NCI-H1417 treated with DMSO at 0.1 percent for 48 hours (cell line): ENCODE measurements at places on chromosomes 16 and 17.

DNA sequence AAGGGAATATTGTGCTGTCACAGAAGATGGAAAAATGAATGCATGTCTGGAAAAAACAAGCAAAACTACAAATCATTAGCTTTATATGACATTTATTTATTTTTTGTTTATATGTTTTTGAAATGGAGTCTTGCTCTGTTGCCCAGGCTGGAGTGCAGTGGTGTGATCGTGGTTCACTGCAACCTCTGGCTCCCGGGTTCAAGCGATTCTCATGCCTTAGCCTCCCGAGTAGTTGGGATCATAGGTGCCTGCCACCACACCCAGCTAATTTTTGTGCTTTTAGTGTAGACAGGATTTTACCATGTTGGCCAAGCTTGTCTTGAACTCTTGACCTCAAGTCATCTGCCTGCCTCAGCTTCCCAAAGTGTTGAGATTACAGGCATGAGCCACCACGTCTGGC, 8.5 kb downstream of the NDE1 start:
- no peak for DNase-seq

DNA sequence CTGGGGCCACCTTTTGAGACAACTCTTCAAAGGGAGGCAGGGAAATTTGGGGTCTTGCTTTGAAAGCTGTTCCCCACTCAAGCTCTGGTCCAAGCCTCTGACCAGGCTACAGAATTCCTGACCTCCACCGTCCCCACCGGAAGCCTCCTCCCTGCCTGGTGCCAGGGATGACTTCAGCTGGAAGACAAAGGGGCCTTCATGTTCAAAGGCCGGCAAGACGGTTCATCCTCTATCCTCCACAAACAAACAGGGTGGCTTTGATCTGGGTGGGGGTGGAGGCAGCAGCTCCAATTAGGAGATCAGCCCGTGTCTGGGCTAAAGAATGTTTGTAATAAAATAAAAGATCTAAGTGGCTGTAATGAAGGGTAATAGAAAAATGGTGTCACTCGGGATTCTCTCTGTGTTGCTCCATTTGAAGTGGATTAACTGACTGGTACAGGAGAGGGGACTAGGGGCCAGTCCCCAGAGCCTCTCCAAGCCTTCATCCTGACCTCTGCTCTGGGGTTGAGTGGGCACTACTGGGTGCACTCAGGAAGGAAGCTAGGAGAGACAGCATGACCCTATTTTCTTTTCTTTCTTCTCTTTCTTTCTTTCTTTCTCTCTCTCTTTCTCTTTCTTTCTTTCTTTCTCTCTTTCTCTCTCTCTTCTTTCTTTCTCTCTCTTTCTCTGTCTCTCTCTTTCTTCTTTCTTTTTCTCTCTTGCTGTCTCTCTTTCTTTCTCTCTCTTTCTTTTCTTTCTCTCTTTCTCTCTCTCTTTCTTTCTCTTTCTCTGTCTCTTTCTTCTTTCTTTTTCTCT, 27.5 kb upstream of the NKD1 start:
- DNase-seq: no peak

- DNase-seq: no peak
Measured at GRCh38 chr16:3623642-3624041, 12.2 kb upstream of the SLX4 start.

DNA sequence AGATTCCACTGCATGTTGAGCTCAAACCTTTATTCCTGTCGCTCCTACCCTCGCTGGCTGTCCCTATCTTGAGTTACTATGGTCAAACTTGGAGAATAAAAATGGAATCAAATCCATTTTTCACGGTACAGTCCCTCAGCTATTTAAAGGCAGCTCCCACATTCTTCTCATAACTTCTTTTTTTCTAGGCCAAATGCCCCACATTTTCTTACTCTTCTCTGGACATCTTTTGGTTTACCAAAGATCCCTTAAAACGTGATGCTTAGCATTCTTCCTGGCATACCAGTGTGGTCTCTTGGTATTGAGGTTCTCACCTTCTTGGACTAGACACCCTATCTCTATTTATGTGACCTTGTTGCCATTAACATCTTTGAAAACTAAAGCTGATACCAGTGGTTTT, 48.3 kb upstream of the MAF start:
- no peak for DNase-seq

DNA sequence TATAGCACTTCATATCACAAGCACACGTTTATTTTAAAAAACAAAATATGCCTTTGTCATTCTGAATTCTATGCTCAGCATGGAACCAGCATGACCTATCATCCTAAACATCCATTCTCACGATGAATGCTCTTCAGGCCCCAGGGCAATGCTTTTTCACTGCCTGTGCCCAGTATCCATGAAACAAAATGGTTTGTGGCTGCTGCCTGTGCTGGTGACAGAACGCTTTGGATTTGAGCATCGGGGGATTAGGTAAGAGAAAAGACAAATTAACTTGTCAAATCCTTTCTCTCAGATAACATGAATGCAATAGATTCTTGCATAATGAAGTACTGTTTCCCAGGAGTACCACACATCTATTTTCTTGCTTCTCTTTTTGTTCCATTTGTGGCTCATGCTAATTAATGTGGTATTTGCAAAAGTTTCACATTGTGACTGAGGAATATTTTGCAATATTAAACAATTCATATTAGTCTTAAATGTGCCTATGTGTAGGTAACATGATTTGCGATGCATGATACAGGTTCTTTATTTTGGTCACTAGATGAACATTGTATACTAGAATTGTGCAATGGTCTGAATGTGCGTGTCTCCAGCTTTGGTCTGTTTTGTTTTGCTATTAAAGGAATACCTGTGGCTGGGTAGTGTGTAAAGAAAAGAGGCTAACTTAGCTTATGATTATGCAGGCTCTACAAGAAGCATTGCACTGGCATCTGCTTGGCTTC, 25.8 kb upstream of the SRSF1 start:
- no peak for DNase-seq

- no peak for DNase-seq
Measured at GRCh38 chr17:21072745-21073197, 30.0 kb upstream of the USP22 start.

DNA sequence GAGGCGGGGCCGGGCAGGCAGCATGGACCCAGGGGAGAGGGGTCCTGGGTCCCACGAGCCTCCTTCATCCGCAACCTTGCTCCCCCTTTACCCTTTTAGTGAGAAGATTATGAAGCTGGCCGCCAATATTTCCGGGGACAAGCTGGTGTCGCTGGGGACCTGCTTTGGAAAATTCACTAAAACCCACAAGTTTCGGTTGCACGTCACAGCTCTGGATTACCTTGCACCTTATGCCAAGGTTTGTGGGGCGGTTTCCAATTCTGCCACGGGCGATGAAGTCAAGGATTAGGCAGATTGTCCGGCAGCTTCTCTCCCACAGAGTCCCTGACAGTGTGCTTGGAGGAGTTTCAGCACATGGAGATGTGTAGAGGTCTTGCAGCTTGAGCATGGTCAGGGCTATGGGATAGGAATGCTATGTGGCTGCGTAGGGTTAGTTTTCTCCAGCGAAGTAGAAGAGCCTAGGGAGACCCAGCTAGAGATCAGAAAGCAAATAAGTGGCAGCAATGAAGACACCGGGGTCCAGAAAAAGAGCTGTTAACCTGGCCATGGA, 598 bp downstream of the NIP7 start:
- no peak for DNase-seq

DNA sequence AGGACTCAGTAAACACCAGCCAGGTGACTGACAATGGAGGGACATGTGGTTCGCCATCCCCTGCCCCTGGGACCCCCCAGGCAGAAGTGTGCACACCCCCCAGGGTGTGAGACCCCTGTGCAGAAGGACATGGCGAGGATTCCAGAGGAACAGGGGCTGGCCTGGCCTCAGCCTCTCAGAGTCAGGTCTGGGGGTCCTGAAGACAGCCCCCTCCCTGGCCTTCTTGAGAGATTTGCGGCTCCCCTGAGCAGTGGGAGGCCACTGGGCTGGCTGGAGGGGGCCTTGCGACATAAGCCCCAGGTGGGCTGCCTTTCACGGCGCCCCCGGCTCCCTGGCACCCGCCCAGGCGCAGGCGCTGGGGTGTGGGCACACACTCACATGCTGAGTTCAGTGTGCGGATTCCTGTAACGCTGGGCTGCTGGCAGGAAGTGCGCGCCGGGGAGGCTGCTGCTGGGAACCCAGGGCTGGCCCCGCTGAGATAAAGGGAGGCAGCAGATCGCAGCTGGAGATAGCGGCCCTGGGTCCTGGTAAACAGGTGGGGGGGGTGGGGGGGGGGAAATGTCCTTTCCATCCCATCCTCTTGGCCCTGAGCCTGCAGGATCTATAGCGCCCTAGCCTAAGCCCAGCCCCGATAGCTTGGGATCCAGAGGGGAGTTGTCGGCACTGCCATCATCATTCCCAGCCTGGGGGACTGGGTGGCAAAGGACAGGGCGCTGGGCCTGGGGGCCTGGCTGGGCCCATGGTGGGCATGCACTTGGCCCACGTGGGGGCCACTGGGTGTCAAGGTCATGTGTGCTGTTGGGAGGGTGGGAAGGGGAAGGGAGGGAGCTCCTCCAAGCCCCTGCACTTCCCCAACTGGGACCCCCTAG, 27.1 kb downstream of the TMEM235 start:
- DNase-seq: no peak

- no peak for DNase-seq
Measured at GRCh38 chr16:77849646-77850258, 61.4 kb downstream of the VAT1L start.

- DNase-seq: no peak
Measured at GRCh38 chr16:77435272-77435820, 512 bp upstream of the ADAMTS18 start.

DNA sequence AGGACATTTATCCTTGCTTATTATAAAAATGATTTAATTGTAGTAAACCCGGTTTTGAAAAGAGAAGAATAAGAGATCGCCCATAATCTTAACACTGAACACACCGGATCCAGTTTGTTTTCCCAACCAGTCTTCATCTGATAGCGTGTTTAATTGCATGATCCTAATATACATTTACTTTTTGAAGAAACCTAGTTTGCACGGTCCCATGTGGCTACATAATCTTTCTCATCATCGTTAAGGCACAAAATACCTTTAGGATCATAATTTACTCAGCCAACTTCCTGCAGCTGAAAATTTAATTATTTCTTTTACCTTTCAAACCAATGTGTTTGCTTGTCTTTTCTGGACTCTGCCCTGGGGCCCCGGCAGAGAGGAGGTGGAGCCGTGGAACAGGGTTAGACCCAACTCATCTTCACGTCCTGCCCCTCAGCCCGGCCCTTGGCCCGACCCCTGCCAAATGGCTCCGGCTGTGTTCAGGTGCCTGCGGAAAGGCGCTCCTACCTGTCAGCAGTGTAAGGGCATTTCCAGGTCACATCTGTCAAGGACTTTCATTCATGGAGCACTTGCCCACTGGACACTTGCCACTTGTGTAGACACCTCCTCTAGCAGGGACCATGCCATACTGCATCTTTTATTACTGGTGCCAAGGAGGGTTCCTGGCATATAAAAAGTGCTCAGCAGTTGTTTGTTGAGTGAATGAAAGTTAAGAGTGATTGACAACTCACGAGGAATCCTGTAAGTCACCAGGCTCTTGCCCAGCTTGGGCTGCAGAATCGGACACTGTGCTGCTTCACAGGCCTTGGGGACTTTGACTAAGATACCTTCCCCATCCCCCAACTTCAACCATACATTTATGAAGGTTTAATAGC, 28.6 kb downstream of the SMARCE1 start:
- no peak for DNase-seq

- DNase-seq: no peak
Measured at GRCh38 chr17:66250686-66251085, 21.5 kb upstream of the APOH start.

GRCh38 chr16:85819771-85820170, 20.3 kb downstream of the COX4I1 start:
- DNase-seq: no peak

- DNase-seq: peak; percentile 4
Measured at GRCh38 chr17:66301864-66302741, at the start of gene PRKCA. PRKCA (plus strand) TSS chr17:66302613.

GRCh38 chr16:27458258-27458657, 56.3 kb downstream of the IL21R start:
- no peak for DNase-seq
